ENCODE measurements at places on chromosomes 12 and 14.
A peak's percentile ranks its signal among the peaks of the same experiment; 100 is the strongest.

GRCh38 chr14:55416866-55417265 lies 5.2 kb upstream of the ATG14 start:
- no peak for DNase-seq

GRCh38 chr12:73935817-73936216 lies 601.8 kb upstream of the ATXN7L3B start:
- DNase-seq = peak; percentile 17

DNA sequence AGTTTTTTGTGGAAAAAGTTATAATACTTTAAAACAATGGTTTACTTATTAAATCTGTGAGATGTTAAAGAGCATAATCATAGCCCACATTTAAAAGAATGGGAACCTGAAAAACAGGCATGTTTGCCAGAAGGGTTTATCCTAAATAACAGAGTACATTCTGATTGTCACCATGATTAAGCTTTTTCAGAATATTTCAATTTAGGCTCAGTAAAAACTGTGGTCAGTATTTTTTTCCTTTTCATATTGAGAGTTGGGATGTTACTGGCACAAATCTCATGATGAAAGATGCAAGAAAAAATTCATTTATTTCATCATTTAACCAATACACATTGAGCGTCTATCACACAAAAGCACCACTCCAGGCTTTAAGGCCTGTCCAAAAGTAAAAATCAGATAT lies 18.6 kb downstream of the EPS8 start:
- DNase-seq = no peak

GRCh38 chr12:68559984-68560850 lies 50.5 kb upstream of the RAP1B start:
- DNase-seq = no peak

GRCh38 chr14:75720842-75721498 lies 59.9 kb downstream of the TTLL5 start:
- peak; percentile 87 for DNase-seq

DNA sequence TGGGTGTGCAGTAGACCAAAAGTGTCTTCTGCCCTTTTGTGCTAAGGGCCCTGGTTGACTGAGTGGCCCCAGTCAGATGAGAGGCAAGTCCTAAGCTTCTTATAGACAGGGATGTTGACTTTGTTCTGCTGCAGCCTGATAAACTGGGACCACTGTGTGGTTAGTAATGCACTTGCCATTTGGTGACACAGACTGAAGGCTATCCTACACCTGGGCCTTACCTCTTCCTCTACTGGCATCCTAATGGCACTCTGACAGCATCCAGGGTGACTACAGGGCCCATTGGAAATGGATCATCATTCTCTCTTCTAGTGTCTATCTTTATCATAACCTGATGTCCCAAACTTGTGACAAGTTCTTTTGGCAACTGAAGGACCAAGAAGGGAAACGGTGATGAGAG lies 3.3 kb downstream of the SDR39U1 start:
- DNase-seq = no peak

- peak; percentile 91 for DNase-seq
These were observed 14.6 kb upstream of the RBM19 start for GRCh38 chr12:113980537-113981337.

- no peak for DNase-seq
These were observed 35.7 kb downstream of the SLC38A4 start for GRCh38 chr12:46790066-46790465.

DNA sequence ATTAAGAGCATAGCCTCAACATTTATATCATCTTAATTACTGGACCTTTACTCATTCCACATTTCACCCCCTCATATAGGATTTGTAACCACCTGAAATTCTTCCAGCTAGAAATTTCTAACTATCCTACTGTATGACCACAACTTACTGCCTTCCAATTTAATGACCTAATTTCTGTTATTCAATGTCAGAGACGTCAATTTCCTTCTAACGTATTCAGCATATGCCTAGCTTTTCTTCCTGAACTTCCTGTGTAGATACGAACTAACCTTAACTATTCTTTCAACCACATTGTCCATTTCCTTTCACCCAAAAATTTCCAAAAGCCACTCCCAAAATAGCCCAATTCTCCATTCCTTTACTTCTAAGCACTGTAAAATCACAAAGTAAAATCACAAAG lies 108.0 kb downstream of the EEA1 start:
- DNase-seq = no peak

DNA sequence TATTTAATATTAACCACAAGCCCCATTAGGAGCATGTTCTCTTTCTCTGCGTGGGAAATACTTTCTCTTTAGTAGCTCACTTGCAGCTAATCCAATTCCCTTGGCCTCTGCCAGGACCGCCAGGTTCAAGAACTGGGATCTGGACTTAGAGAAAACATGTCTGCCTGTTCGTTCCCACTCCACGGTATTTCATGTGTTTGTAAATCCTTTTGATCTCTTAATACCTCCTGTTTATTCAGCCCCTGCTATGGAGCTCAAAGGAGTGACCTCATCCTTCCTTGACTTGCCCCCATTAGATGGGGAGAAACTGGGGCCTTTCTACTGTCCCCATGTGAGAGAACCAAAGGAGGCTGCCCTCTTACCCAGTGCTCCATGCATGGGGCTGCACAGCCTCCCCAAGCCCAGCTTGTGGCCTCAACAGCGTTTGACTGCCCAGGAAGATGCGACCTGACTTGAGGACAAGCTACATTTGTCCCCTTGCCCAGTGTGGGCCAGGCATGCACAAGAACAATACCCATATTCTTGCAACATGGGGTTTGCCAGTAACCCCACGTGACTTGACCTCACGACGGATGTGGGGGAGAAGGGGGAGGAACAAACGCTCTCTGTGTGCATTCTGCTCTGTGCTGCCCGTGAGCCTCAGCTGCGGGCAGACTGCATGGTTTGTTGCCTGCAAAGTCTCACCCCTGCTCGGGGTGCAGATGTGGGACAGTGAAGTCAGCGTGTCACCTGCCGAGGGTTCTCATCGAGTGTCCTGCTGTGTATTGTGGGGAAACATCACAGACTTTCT lies 30.3 kb downstream of the CD9 start:
- DNase-seq = peak; percentile 98

DNA sequence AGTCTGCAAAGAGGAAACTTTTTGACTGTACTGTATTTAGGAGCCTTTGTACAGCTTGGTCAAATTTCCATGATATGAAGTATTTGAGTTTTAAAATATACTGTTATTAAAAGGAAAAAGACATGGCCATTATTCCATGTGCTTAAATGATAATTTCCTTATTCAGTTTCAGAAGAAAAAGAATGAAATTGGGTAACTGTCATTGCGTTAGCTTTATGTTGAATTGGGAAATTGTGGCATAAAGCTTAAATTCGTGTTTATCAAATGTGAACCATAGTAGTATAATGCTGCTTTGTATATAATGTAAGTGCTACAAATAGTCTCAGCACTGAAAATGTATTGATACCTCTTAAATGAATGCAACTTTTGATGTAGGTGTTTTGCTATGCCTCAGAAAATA lies 64.9 kb downstream of the ETNK1 start:
- no peak for DNase-seq

- no peak for DNase-seq
These were observed 10.1 kb downstream of the BMP4 start for GRCh38 chr14:53946404-53947093.

- DNase-seq = no peak
These were observed 9.3 kb upstream of the NID2 start for GRCh38 chr14:52078095-52078531.

- DNase-seq = no peak
These were observed 70.6 kb upstream of the ACTN1 start for GRCh38 chr14:69049675-69050074.

DNA sequence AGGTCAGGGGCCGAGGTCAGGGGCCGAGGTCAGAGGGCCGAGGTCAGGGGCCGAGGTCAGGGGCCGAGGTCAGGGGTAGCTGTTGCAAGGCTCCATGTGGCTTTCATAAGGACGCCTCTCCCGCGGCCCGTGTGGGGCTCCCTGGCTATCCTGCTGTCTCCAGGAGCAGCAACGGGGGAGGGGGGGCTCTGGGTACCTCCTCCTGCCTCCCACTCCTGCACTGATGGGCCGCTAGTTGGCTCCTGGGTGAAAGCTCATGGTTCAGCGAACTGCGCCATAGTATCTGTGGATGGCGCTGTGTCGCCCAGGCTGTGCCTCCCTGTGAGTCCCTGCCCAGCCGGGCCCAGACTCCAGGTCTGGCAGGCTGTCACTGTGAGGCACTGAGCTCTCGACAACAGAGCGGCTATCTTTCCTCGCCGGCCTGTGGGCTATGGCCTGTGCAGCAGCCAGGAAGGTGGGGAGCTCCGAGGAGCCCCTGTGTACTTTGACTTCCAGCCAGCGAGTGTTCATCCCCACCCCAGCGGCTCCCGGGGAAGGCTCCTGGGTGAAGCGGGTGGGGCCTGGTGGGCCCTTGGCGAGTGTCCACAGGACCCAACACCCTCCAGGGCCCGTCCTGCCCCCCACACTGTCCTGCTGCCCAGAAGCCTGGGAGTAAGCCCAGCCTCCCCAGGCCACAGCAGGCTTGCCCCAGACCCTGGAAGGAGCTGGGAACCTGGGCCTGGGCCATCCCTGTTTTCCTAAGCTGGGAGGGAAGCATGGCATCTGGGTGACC lies 8.1 kb downstream of the RFLNA start:
- DNase-seq = no peak

DNA sequence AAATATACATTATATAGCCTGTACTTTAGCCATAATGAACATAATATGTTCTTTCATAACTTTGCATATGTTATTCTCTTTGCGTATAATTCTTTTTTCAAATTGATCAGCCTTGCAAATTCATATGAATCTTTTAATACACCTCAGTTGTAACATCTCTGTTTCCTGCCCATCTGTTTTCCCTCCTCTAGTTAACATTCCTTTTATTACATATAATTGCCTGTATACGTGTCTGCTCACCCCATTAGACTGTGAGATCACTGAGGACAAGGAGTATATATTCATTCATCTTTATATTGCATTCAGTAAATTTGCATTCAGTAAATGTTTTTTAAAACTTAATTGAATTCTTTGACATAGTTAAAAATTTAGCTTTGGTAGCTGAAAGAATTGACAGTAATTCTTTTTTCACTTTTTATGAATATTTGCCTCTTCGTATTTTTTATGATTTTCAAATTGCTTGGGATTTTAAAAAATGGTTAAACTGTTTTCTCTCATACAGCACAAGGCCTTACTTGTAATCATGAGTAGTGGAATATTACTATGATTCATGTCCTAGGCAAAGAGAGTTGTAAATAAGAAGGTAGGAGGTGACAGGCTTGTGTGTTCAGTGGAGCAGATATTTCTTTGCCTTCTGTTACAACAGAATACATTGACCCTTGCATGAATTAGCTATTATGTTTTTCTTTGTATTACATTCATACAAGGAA lies 32.8 kb upstream of the KLHL42 start:
- peak; percentile 28 for DNase-seq

- DNase-seq = no peak
These were observed 100.9 kb upstream of the AEBP2 start for GRCh38 chr12:19338405-19338804.

DNA sequence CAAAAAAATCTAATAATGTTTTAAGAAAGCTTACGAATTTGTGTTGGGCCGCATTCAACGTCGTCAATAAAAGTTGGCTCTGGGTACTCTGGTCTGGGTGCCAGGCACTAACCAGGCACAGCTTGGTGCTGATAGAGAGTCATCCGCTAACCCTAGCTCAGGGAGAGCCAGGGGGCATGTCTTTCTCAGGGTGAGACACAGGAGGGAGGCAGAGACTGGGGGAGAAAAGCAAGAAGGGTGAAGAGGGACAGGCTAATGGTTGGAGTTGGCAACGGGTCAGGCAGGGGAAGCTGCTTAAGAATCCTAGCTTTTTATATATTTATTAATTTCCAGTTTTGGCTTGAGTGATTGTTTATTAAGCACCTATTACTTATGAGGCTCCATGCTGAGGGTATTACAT lies 105.0 kb downstream of the CMKLR1 start:
- DNase-seq = peak; percentile 27

GRCh38 chr12:96473394-96474093 lies 15.8 kb upstream of the CFAP54 start:
- DNase-seq = no peak

DNA sequence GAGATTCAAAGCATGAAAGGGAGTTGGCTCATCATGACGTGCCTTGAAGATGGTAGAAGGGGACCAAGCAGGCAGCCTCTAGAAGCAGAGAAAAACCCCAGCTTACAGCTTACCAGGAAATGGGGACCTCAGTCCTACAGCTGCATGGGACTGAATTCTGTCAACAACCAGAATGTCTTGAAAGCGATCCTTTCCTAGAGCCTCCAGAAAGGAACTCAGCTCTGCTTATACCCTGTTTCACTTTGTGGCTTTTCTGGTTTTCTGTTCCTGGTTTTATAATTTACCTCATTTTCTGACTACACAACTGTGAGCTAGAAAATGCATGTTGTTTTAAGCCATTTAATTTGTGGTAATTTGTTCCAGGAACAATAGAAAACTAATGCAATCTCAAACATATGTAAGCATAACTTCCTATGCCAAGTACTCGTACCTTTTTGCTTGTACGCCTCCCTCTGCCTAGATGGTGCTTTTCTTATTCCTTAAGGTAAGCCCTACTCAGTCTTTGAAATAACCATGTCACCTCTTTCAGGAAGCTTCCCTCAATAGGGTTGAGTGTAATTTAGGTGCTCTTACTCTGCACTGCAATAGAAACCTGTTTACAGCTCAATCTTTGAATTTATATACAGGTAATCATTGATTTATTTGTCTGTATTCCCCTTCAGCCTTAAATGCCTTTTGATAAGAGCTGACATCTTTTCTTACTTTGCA lies 348.8 kb downstream of the TMEM117 start:
- DNase-seq = no peak

DNA sequence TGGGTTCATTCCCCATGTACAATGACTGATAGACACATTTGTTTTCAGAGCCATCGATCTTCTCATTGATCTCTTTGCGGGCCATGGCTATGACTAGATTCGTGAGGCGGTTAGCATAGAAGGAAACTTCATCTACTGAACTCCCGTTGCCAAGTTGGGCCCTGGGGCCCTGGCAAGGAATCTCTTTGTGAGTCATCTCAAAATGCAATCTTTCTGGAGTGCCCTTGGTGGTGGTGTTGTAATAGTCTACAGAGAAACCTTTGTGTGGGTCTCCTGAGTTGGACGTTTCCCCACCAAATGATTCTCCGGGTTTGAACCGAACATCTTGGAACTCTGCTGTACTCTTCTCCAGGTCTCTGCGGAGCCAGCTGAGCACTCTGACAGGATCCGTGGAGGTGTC lies 20.4 kb downstream of the AKAP3 start:
- DNase-seq = no peak

DNA sequence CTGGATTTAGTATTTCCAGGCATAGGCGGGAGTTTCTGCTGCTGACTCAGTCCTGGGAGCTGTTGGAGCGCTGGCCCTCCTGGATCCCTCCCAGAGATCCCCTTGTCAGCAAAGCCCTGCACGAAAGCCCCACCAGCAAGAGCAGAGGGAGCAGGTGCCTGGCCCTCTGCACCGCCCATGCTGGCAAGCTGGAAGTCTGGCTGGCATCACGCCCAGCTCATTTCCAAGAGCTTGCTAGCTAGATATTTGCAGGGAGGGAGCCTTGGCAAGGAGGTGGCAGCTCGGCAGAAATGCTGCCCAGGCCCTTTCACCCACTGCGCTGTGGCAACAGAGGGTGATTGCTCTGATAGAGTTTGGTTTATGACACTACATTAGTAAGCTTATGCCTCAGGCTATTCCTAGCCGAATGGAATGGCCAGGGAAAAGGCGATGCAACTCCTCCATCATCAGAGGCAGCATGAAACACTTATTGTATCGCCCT lies 193.9 kb downstream of the EMP1 start:
- DNase-seq = peak; percentile 95

Measured in Ammon's horn (tissue), 1 donor.